Central memory CD8-positive, alpha-beta T cell (primary cell): ENCODE measurements at places on chromosomes 1 and 21.

DNA sequence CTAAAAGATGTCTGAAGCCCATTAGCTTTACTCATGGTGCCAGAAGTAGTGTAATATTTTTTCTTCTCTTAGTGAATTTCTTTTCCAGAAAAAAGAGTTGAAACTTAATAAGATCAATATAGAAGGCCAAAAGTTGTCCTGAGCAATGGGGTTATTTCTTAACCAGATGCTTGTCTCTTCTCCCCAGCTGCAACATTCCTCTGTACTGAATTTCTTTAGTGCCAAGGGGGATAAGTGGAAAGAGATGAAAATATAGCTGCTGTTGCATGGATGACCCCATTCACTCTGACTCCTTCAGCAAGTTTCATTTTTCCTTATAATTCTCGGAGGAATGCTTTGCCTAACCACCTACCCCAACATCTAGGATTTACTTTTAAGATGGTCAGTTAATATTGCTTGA lies 675.0 kb downstream of the USP25 start:
- DNase-seq, result no peak

- no peak for DNase-seq
Observed at GRCh38 chr1:36151845-36152203, 2.5 kb upstream of the TRAPPC3 start.

- no peak for DNase-seq
Observed at GRCh38 chr1:12165342-12165741, 1.4 kb upstream of the TNFRSF1B start.

GRCh38 chr1:27307874-27308598 lies 13.9 kb upstream of the TMEM222 start:
- DNase-seq, result no peak
